Colonic mucosa (tissue), 4 donors: ENCODE measurements at places on chromosomes 5 and 9. TPM values are rescaled to one million over a fixed set of nuclear protein-coding genes. Genes with fewer than 3 reads are reported as not detected.

DNA sequence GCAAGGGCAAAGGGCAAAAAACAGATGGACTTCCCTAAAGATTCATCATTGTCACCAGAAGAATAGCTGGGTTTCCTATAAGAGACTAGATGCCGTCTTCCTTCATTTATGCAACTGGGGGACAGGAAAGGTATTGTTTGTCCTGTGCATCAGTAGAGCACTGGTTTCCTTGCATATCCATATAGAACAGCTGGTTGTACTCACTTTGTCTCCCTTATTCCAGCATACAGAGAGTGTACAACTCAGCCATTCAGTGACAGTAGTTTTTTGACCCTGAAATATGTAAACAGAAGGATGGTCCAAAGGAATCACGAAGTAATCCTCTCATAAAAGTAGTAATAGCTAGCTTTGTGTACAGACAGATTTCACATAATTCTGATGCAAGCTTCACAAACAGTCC, 22.5 kb upstream of the MAST4 start:
- H3K27me3 ChIP-seq = no peaks in the 10 kb centered on the region
- no peaks in the 10 kb centered on the region for H3K4me1 ChIP-seq
- H3K36me3 ChIP-seq = no peaks in the 10 kb centered on the region
- no peak overlapping the region for H3K4me3 ChIP-seq
- H3K27ac ChIP-seq = no peak overlapping the region

DNA sequence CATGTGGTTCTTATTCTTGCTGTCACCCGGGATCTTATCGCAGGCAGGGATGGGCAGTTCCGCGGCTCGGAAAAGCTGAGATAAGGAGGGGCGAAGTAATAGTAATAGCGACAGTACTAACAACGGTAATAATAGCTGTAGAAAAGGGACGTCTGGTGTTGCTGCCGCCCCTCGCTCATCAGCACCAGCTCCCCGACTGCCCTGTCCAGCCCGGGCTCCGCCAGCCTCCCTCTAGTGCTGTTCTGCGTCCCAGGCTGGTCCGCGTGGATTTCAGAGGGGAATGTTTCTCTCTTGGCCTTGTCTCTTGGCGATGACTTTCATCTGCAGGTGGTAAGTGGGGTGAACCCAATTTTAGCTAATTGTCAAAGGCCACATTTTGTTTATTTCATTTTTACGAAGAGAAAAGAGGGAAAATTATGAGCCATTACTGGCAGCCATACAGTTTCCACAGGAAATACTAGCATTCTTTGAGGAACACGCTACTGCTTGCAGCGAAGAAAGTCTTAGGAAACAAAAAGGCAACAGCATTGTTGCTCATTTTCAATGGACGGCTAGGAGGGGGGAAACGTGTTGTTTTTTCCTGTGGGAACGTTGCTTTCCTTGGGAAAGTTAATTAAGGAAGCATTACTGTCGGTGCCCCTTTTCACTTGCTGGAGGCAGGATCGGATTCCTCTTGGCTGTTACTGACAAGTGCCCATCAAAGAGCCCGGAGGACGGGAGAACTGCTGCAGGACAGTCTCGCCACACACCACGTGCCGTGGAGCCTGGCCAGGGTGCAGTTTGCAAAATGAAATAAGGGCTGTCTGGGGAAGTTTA, 762 bp downstream of the SNCAIP start:
- DNase-seq = peak; percentile 25
- H3K4me3 ChIP-seq = peak overlapping the region; percentile 40
- no peaks in the 10 kb centered on the region for H3K36me3 ChIP-seq
- no peaks in the 10 kb centered on the region for H3K4me1 ChIP-seq

The KYAT1 gene
- total RNA-seq = 2.0 TPM

The PAIP1 gene
- 53.1 TPM for total RNA-seq

The INSL4 gene
- total RNA-seq = not detected

DNA sequence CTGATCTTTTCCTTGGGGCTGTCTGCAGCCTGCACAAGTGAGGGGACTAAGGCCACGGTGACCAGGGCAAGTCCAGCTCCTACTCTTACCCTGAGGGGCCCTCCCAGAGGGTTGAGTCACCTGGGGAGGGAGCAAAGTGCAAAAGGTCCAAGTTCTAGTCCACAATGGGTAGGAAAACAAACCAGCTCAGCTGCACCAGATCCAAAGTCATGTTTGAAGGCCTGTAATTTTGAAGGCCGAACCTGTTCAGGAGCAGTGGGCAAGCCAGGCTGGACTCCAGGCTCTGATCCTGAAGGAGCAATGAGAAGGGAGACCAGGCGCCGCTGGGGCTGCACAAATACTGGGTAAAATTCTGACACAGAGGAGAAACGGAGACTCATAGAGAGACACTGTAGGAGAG, 15.8 kb upstream of the TCF7 start:
- H3K27ac ChIP-seq = no peak overlapping the region
- H3K36me3 ChIP-seq = no peaks in the 10 kb centered on the region
- no peak overlapping the region for H3K4me3 ChIP-seq
- no peaks in the 10 kb centered on the region for H3K27me3 ChIP-seq

The INSL6 gene
- total RNA-seq = not detected

The TSLP gene
- total RNA-seq = 0.45 TPM

DNA sequence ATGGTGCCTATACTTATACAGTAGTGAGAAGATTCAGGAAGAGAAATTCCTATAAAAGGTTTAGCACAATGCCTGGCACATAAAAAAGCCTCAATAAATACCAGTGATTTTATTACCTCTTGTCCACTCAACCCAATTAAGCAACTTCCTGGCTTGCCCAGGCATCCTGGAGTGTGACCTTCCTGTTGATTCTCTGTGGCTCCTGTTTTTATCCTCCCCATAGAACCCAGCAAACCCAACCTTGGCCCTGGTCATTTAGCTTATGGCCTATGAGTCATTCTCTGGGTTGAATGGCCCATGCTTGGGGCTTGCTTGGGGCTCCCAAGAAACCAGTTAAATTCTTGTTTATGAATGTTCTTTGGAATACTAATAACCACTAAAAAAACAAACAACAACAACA, 21.4 kb upstream of the SPARC start:
- H3K27me3 ChIP-seq = no peaks in the 10 kb centered on the region
- DNase-seq = peak; percentile 29
- no peaks in the 10 kb centered on the region for H3K36me3 ChIP-seq
- H3K4me3 ChIP-seq = no peak overlapping the region
- peak overlapping the region; percentile 37 for H3K27ac ChIP-seq

The ELAVL2 gene
- 0.24 TPM for total RNA-seq

DNA sequence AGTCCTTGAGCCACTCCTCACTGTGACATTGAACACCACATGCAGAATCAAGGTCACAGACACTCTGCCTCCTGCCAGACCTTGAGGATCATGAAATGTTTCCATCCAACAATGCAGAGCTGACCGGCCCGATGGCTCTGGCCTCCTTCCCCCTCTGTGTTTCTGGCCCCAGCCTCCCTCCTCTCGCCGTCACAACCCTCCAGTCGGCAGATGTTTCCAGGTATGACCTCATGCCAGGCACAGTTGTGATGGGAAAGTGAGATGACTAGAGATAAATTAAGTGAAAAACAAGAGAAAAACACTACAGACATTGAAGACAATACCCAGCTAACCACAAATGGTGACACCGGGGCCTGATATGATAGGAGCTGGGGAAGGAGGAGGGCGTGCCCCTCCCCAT, 9.8 kb downstream of the NTNG2 start:
- H3K4me1 ChIP-seq = no peaks in the 10 kb centered on the region
- H3K27me3 ChIP-seq = peaks cover 6% of the 10 kb centered on the region
- no peak overlapping the region for H3K27ac ChIP-seq
- no peaks in the 10 kb centered on the region for H3K36me3 ChIP-seq

DNA sequence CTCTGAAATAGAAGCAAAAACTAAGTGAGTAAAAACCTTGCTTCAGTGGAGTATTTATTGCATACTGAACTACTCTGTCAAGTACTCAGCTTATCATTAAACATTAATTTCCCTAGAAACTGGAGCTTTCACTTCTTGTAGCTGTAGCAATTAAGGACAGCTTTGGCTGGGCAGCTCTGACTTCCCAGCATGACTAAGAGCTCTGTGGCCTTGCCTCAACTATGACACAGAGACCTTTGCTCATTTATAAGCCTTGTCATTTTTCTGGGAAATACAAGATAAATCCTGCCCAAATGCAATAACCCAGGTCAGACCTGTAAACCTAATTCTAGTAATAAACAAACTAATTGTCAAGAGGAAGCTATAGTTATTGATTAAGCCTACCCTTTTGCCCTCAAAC, 65.4 kb upstream of the STK32A start:
- no peak overlapping the region for H3K27ac ChIP-seq
- H3K4me1 ChIP-seq = no peaks in the 10 kb centered on the region
- no peak overlapping the region for H3K4me3 ChIP-seq
- H3K36me3 ChIP-seq = no peaks in the 10 kb centered on the region
- H3K27me3 ChIP-seq = no peaks in the 10 kb centered on the region
- no peak for DNase-seq

DNA sequence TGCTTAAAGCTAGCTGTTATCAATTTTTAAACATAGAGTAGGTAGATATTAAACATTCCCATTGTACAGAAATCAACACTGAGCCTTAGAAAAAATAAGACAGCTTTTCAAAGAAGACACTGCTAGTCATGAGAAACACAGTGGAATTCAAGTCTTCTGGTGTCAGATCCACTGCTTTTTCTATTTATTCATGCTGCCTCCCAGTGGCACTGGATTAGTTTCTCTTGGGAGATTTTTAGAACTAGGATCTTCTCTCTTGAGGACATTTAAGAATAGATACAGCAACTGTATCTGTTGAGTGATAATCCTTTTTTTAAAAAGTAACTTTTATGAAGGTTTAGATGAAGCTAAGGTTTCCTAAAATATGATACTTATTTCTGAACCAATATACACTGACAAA, 1635.4 kb upstream of the C9orf72 start:
- H3K4me1 ChIP-seq = no peaks in the 10 kb centered on the region
- H3K36me3 ChIP-seq = no peaks in the 10 kb centered on the region
- H3K4me3 ChIP-seq = no peak overlapping the region
- H3K27ac ChIP-seq = no peak overlapping the region
- peaks cover 25% of the 10 kb centered on the region for H3K27me3 ChIP-seq
- DNase-seq = no peak

DNA sequence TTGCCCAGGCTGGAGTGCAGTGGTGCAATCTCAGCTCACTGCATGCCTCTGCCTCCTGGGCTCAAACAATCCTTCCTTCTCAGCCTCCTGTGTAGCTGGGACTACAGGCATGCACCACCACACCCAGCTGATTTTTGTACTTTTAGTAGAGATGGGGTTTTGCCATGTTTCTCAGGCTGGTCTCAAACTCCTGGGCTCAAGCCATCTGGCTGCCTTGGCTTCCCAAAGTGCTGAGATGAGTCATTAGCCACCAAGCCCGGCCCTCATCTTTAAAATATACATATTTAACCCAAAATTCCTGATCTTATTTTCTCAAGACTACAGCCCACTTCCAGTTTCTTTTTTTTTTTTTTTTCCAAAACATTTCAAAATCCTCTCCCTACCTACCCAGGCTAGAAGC, 31.7 kb upstream of the MINAR2 start:
- no peaks in the 10 kb centered on the region for H3K4me1 ChIP-seq
- no peak overlapping the region for H3K27ac ChIP-seq
- DNase-seq = no peak
- H3K36me3 ChIP-seq = no peaks in the 10 kb centered on the region
- no peaks in the 10 kb centered on the region for H3K27me3 ChIP-seq

DNA sequence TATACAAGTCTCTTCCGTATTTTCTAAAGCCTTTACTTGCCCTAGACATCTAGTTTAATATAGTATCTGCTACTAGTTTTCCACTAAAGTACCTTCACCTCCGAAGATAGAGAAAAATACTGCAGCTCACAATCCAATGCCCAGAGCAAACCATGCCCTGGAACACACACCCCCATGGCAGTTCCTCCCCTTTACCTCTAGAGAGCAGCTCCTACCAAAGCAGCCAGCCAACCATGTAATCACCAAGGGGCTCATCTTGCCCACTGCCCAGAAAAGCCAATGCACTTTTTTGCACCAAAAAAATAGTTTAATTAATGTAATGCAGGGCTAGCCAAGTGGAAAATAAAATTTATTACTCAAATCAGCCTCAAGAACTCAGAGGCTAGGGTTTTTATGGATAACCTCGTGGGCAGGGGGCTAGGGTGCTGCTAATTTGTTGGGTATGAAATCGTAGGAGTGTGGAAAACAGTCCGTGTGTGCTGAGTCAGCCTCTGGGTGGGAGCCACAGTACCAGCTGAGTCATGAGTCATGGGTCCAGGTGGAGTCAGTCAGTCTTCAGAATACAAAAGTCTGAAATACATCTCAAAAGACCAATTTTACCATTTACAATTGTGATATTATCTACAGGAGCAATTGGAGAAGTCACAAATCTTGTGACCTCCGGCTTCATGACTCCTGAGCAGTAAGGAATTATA, 120.1 kb upstream of the ACO1 start:
- no peaks in the 10 kb centered on the region for H3K4me1 ChIP-seq
- no peaks in the 10 kb centered on the region for H3K36me3 ChIP-seq
- DNase-seq = no peak
- H3K4me3 ChIP-seq = no peak overlapping the region

- no peaks in the 10 kb centered on the region for H3K36me3 ChIP-seq
- DNase-seq = no peak
- no peak overlapping the region for H3K4me3 ChIP-seq
- peak overlapping the region; percentile 39 for H3K27ac ChIP-seq
- H3K27me3 ChIP-seq = no peaks in the 10 kb centered on the region
These were observed 145.5 kb upstream of the PCA3 start for GRCh38 chr9:76618762-76619161.

DNA sequence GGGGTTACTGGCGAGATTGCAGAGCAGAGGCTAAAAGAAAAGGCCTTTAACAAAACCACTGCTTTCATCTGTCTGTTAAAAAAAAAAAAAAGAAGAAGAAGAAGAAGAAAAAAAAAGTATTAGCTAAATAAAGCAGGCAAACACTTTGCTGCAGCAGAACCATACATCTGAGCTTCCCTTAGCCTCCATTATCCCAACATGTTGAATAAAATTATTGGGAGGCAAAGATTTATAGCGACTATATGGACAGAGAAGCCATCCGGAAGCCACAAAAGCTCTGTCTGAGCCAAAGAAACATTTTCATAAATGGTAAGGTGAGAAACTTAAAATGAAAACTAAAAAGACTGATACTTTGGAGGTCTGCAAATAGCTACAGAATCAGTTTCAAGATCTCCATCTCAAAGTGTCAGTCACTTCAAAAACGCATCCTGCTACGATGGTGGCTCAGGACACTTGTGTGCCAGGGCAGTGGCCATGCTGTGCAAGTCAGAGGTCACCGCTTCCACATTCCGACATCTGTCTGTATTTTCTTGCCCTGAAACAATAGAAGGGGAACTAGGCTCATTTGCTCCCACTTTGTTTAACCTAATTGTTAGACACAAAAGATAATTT, 9.6 kb downstream of the EFNA5 start:
- H3K27me3 ChIP-seq = no peaks in the 10 kb centered on the region
- no peak overlapping the region for H3K27ac ChIP-seq
- DNase-seq = no peak
- H3K36me3 ChIP-seq = no peaks in the 10 kb centered on the region

GRCh38 chr5:180387798-180388197, 34.7 kb upstream of the GFPT2 start:
- no peaks in the 10 kb centered on the region for H3K27me3 ChIP-seq
- H3K36me3 ChIP-seq = no peaks in the 10 kb centered on the region
- H3K4me1 ChIP-seq = no peaks in the 10 kb centered on the region
- no peak for DNase-seq
- no peak overlapping the region for H3K4me3 ChIP-seq

The LCN9 gene
- total RNA-seq = not detected

The AFAP1L1 gene
- total RNA-seq = 4.0 TPM

GRCh38 chr9:90821697-90822096, 20.1 kb downstream of the SYK start:
- no peaks in the 10 kb centered on the region for H3K27me3 ChIP-seq
- no peaks in the 10 kb centered on the region for H3K36me3 ChIP-seq
- H3K27ac ChIP-seq = no peak overlapping the region
- no peaks in the 10 kb centered on the region for H3K4me1 ChIP-seq
- DNase-seq = no peak
